Activated CD8-positive, alpha-beta memory T cell treated with anti-CD3 and anti-CD28 coated beads for 1 hour (primary cell): ENCODE measurements at places on chromosomes 7 and 10.

DNA sequence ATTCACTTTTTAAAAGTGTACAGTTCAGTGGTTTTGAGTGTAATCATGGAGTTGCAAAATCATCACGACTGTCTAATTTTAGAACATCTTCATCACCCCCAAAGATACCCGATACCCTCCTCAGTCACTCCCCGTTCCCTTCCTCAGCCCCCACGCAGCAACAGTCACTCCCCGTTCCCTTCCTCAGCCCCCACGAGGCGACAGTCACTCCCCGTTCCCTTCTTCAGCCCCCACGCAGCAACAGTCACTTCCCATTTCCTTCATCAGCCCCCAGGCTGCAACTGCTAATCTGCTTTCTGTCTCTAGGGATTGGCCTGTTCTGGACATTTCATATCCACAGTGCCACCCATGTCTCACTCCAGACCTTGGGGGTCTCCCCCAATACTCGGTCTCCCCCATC lies 161.6 kb upstream of the PPP2R2D start:
- DNase-seq = no peak

- no peak for DNase-seq
These were observed 174.4 kb downstream of the ARID5B start for GRCh38 chr10:62075912-62076311.

GRCh38 chr10:76251841-76252671 lies 820.6 kb downstream of the LRMDA start:
- no peak for DNase-seq

- no peak for DNase-seq
These were observed 326.6 kb upstream of the GALNT17 start for GRCh38 chr7:70805360-70805759.

DNA sequence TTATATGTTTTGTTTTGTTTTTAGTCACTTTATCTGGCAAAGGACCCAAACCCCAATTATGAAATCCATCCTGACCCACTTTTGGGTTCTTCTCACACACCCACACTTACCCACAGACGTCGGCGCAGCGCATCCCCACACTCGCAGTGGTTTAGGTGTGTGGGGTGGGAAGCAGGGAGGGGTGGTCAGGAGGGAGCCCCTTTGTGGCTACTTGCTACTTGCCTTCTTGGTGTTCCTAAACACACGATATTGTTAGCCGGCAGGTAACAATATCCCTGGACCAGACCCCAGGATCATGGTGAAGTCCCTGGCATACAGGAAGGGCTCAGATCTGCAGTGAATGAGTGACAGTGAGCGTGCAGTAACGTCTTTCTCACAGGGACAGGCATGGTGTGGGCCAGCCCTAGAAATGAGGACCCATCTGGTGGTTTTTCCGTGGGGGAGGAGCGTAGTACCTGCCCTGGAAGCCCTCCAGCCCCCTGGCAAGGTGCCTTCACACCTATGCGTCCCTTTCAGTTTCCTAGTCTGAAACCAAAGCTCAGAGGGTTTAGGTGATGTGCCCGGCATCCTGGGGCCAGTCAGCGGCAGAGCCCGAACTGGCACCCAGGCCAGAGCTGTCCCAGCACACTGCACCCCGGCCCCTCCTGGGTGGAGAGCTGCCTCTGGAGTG lies 4.4 kb downstream of the SPOCK2 start:
- DNase-seq = no peak

DNA sequence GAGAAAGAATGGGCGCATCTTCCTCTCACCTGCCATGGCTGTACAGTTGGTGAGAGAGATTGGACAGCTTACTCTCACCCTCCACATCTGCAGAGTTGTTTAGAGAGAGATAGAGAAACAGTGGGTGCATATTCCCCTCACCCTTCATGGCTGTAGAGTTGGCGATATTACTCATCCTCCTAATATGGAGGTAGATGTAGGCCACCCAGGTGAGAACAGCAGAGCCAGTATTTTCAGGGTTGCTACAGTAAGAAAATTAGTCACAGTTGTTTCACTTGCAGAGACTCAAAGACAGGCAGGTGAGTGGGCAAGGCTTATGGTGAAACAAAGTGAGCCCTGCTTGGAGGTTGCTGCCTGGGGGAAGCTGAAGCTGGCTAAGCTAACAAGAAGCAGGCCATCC lies 65.0 kb upstream of the PFKP start:
- no peak for DNase-seq

GRCh38 chr7:96718107-96719003 lies 8.7 kb upstream of the SEM1 start:
- DNase-seq = no peak

GRCh38 chr10:124649214-124649613 lies 95.0 kb downstream of the FAM53B start:
- DNase-seq = no peak

GRCh38 chr7:32131091-32131490 lies 60.9 kb upstream of the PDE1C start:
- no peak for DNase-seq

DNA sequence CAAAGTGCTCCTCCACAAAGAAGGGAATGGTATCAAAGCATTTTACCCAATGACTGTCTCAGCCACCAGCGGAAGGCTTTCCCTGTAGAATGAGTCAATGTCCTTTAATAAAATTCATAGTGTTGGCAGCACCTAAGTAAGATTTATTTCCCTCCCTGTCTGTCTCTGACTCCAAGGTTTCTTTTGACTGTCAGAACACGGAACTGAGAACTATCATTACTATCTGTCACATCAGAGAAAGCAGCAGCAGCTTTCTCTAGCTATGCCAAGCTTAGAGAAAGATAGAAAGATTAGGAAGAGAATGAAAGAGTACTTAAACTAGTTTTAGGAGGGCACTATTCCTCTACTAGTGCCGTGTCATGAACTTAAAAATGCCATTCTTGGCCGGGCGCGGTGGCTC lies 400.1 kb downstream of the SORCS1 start:
- no peak for DNase-seq

DNA sequence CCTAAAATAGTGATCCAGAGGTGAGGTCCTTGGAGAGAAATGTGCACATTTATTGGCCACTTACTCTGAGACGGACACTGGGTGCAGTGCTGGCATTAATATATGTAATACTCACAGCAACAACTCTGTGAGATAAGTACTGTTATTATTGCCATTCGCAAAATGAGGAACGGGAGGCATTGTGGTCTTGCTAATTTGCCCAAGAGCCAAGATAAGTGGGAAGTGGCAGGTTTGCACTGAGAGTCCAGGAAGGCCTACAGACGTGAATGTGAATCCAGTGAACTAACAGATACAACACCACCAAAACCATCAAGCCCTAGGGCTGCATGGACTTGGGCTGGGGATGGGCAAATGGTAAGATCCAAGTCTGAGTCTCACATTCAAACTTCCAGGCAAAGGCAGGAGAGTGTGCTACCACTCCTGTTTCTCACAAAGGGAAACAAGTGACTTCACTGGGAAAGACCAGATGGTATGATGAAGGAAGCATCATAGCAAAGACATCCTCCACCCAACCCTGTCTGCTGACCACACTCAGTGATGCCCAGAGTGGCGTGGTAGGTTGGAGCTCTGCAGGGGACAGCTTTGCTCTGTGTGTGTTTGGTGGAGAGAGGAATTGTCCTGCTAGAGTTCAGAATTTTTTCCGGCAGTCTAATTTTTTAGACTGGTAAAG lies 19.2 kb downstream of the TMEM273 start:
- DNase-seq = no peak

- DNase-seq = no peak
These were observed 40.9 kb downstream of the RHOBTB1 start for GRCh38 chr10:60903096-60903495.

- DNase-seq = no peak
These were observed 11.7 kb upstream of the VIM start for GRCh38 chr10:17216217-17216900.

- no peak for DNase-seq
These were observed 937.1 kb downstream of the CNTNAP2 start for GRCh38 chr7:147053746-147054145.

GRCh38 chr10:87504307-87504639 lies 420 bp upstream of the MINPP1 start:
- DNase-seq = no peak

GRCh38 chr7:123282181-123282580 lies 82.4 kb upstream of the SLC13A1 start:
- no peak for DNase-seq

- DNase-seq = no peak
These were observed 14.3 kb downstream of the CYP3A5 start for GRCh38 chr7:99665312-99666012.

GRCh38 chr7:138934861-138935260 lies 46.3 kb downstream of the KIAA1549 start:
- DNase-seq = no peak

- DNase-seq = no peak
These were observed 6.5 kb downstream of the SNX8 start for GRCh38 chr7:2307690-2308107.

DNA sequence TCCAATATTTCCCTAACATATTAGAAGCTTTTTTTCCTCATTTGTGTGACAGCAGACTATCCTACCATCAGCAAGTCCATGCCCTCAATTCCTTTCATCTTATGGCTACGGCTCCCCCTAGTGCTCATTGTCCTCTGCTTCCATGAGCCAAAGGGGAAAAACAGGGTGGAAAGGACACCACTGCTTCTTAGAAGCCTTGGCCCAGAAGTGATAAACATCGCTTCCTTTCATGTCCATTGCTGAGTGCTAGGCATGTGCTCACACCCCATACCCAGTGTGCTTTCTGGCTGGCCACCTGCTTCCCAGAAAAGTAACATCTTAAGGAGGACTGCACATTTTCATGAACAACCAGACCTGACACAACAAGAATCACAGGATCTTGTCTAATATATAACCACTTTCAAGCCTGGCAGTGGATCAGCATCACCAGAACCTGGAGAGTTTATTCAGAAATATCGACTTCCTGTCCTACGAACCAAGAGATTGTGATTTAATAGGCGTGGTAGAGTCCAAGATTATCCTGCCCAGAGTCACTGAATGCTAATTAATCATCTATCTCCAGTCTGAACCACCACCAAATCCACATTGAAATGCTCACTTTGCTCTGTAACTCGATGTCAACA lies 650.5 kb upstream of the SORCS1 start:
- DNase-seq = no peak

- no peak for DNase-seq
These were observed 119.3 kb downstream of the CUX1 start for GRCh38 chr7:101936611-101937231.

GRCh38 chr7:41931263-41931646 lies 228.4 kb upstream of the INHBA start:
- DNase-seq = no peak

DNA sequence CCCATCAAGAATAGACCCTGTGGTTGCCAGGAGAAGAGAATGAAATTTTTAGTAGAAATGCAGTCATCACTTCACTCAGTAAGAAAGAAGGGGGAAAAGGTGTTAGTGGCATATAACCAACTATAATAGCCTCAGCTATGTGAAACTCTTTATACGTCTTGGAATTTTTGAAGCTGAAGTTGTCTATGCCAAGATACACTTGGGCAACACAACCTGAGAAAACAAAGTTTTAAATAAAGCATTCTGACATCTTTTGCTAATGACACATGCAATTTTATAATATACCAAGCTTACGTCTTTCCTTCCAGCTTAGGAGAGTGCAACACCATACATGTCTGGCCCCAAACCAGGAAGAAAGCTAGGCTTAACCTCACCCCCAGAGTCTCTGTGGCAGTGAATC lies 40.8 kb upstream of the ZNF438 start:
- DNase-seq = no peak

DNA sequence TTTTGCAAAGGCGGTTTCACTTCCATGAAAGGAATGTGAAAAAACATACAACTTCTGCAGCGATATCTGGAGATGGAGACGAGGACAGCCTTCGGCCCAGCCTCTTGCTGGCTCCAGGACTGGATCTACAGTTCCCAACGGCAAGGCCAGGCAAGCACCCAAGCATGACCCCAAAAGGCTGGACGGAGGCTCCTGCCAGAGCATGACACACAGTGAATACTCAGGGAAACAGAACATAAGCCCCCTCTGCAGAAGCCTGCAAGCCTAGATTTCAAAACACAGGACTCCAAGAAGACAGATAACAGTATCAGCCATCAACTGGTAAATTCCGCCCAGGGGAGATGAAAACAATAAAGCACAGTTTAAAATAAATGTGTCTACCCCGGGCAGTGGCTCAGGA lies 3.3 kb upstream of the LRRC27 start:
- no peak for DNase-seq

GRCh38 chr10:86291616-86292340 lies 74.8 kb downstream of the GRID1 start:
- no peak for DNase-seq

GRCh38 chr10:98361131-98362025 lies 53.6 kb downstream of the PYROXD2 start:
- DNase-seq = no peak

DNA sequence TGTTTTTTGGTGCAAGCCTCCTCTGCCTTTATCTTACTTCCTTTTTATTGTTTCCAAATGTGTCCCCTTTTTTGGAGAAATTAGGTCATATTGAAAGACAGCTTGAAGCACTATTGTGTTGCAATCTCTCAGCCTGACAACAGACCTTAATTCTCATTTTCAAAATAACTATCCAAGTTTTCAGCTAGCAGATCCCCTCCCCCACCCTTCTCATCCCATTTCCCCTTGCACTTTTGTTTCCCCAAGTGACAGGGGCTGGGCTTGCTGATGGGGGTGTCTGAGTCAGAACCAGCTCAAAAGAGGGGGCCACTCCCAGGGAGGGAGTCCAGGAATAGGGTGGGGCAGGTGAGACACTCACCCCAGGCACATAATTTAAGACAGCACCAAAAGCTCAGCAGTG lies 75.3 kb downstream of the MKI67 start:
- no peak for DNase-seq
